ENCODE measurements at places on chromosomes 5 and 9. TPM values are rescaled to one million over a fixed set of nuclear protein-coding genes. Genes with fewer than 3 reads are reported as not detected.

The EIF4E1B gene
- total RNA-seq: not detected

The SYNPO gene
- total RNA-seq: 31.1 TPM

The NME5 gene
- total RNA-seq: 0.54 TPM

The HARS1 gene
- total RNA-seq: 103 TPM

The STPG3 gene
- not detected for total RNA-seq

The NEUROG1 gene
- not detected for total RNA-seq

The HTR4 gene
- not detected for total RNA-seq

The PCDHA9 gene
- total RNA-seq: not detected

The KDM4C gene
- total RNA-seq: 9.3 TPM

The IL13 gene
- total RNA-seq: not detected

The RECK gene
- 157 TPM for total RNA-seq

The FAXDC2 gene
- total RNA-seq: 3.7 TPM

The PCDH12 gene
- not detected for total RNA-seq

The SLC6A7 gene
- total RNA-seq: not detected

The CNTFR gene
- not detected for total RNA-seq

The LHX6 gene
- not detected for total RNA-seq

The HTR1A gene
- total RNA-seq: not detected

The PCDHA1 gene
- total RNA-seq: 0.09 TPM

The LCN12 gene
- not detected for total RNA-seq

The SPINK13 gene
- total RNA-seq: not detected

The RASGEF1C gene
- total RNA-seq: not detected

The GABRA1 gene
- not detected for total RNA-seq

The ORM2 gene
- total RNA-seq: not detected

The FGD3 gene
- total RNA-seq: not detected

The CEP72 gene
- 2.9 TPM for total RNA-seq

The RNF183 gene
- not detected for total RNA-seq

The PRR16 gene
- total RNA-seq: 57.9 TPM

The GABBR2 gene
- 3.4 TPM for total RNA-seq

The ENTREP1 gene
- total RNA-seq: not detected

The TLX3 gene
- total RNA-seq: not detected

The GABRB2 gene
- total RNA-seq: not detected

The NEURL1B gene
- total RNA-seq: 1.9 TPM

The ANKDD1B gene
- 0.24 TPM for total RNA-seq

The AK8 gene
- total RNA-seq: not detected

The TMOD1 gene
- total RNA-seq: 0.18 TPM

The DIRAS2 gene
- total RNA-seq: not detected

The SRD5A1 gene
- total RNA-seq: 27.5 TPM

The OLFM1 gene
- not detected for total RNA-seq

The SSBP2 gene
- 28.6 TPM for total RNA-seq

The GDF9 gene
- total RNA-seq: 0.09 TPM

The DAB2 gene
- 238 TPM for total RNA-seq

The ADAMTS2 gene
- 31.2 TPM for total RNA-seq

The SHOC1 gene
- not detected for total RNA-seq

The SLCO6A1 gene
- not detected for total RNA-seq

The GNG10 gene
- total RNA-seq: 69.5 TPM

The PTPRD gene
- total RNA-seq: not detected

The CDH6 gene
- total RNA-seq: 6.6 TPM

The EEIG1 gene
- 29.8 TPM for total RNA-seq

The SEC61B gene
- 261 TPM for total RNA-seq

The PITX1 gene
- 13.7 TPM for total RNA-seq

The ANGPTL2 gene
- 19.0 TPM for total RNA-seq

The EPB41L4A gene
- total RNA-seq: 0.07 TPM

The LHX3 gene
- total RNA-seq: not detected

The CCNH gene
- 68.2 TPM for total RNA-seq

The OBP2B gene
- not detected for total RNA-seq

All from HFFc6 (cell line).